ENCODE measurements at places on chromosomes 2 and 18. TPM values are rescaled to one million over a fixed set of nuclear protein-coding genes. Genes with fewer than 3 reads are reported as not detected.

GRCh38 chr2:229780856-229781773 lies 66.8 kb upstream of the DNER start:
- DNase-seq = no peak
- H3K27me3 ChIP-seq = no peaks in the 10 kb centered on the region
- peaks cover 27% of the 10 kb centered on the region for H3K4me1 ChIP-seq

DNA sequence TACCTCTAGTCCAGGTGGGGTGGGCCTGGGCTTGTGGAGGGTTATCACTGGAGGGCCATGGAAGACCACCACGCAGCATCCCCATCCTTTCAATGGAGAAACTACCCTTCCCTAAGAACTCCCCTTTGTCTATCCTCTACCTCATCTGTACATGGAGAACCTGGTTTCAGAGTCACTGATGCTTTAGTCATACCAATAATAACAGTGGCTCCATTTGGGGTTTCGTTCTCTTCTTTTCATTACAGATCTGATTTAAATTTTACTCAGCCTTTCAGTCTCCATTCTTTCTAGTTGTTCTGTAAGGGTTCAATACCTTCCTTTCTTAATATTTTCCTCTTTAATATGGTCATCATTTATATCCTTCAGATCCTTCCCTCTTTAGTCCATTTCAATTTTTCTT lies 54.6 kb upstream of the ZFP36L2 start:
- H3K36me3 ChIP-seq = peaks cover 56% of the 10 kb centered on the region
- DNase-seq = no peak
- no peak overlapping the region for H3K27ac ChIP-seq
- H3K4me3 ChIP-seq = no peak overlapping the region
- no peaks in the 10 kb centered on the region for H3K27me3 ChIP-seq

DNA sequence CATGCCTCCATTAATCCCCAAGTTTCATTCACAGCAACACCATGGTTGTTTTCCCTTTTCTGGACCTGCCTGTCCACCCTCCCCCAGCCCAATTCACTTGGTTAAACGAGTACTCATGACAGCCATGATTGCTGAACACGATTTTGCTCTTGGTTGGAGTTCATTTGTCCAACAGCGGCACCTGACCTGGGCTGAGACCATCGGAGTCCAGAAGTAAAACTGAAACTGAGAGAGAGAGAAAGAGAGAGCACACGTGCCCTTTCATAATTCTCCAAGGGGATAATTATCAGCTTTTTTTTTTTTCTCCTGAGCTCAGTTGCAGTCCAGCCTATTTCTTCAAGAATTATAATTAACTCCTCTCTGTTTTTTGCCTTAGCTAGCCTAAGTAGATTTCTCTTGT lies 13.7 kb upstream of the KIF5C start:
- no peak overlapping the region for H3K27ac ChIP-seq
- H3K4me3 ChIP-seq = no peak overlapping the region
- DNase-seq = no peak
- no peaks in the 10 kb centered on the region for H3K36me3 ChIP-seq
- no peaks in the 10 kb centered on the region for H3K4me1 ChIP-seq
- H3K27me3 ChIP-seq = peaks cover 53% of the 10 kb centered on the region

The XDH gene
- total RNA-seq = 0.78 TPM

DNA sequence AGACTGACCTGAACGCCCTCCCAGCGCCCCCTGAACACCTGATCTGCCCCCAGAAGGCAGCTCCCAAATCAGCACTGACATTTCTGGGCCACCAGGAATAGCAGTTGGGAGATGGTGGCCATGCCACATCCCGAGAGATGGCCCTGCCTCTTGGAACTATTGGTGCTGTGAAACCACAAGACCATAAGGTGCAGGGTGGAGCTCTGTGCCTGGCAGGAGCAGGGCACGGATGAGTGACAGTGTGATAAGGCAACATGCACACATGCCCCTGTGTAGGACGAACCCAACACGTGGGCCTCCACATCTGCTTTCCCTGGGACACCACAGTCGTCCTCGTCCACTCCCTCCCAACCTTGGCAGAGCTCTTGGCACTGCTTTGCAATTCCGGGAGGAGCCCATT lies 26.9 kb downstream of the ANO7 start:
- H3K27ac ChIP-seq = no peak overlapping the region
- no peak overlapping the region for H3K4me3 ChIP-seq
- peaks cover 4% of the 10 kb centered on the region for H3K27me3 ChIP-seq

- H3K4me3 ChIP-seq = no peak overlapping the region
- H3K36me3 ChIP-seq = no peaks in the 10 kb centered on the region
- no peak overlapping the region for H3K27ac ChIP-seq
- H3K4me1 ChIP-seq = peaks cover 3% of the 10 kb centered on the region
- peaks cover 15% of the 10 kb centered on the region for H3K27me3 ChIP-seq
Measured at GRCh38 chr2:192697880-192698279, 503.1 kb upstream of the TMEFF2 start.

GRCh38 chr18:47970664-47971531 lies 40.4 kb upstream of the SMAD2 start:
- H3K4me3 ChIP-seq = no peak overlapping the region
- H3K27me3 ChIP-seq = peaks cover 12% of the 10 kb centered on the region
- no peaks in the 10 kb centered on the region for H3K36me3 ChIP-seq
- DNase-seq = no peak
- H3K4me1 ChIP-seq = peaks cover 28% of the 10 kb centered on the region
- H3K27ac ChIP-seq = no peak overlapping the region

GRCh38 chr2:2840681-2841300 lies 509.7 kb upstream of the MYT1L start:
- no peaks in the 10 kb centered on the region for H3K36me3 ChIP-seq
- DNase-seq = peak; percentile 82
- no peaks in the 10 kb centered on the region for H3K27me3 ChIP-seq

- peak overlapping the region; percentile 58 for H3K4me3 ChIP-seq
- DNase-seq = no peak
- peaks cover 90% of the 10 kb centered on the region for H3K27me3 ChIP-seq
- H3K4me1 ChIP-seq = peaks cover 47% of the 10 kb centered on the region
- no peak overlapping the region for H3K27ac ChIP-seq
Measured at GRCh38 chr18:57436191-57436964, 1.2 kb downstream of the ONECUT2 start.

The DSC1 gene
- total RNA-seq = not detected

The AQP12A gene
- total RNA-seq = not detected

The ALK gene
- total RNA-seq = not detected

The PMAIP1 gene
- 24.4 TPM for total RNA-seq

DNA sequence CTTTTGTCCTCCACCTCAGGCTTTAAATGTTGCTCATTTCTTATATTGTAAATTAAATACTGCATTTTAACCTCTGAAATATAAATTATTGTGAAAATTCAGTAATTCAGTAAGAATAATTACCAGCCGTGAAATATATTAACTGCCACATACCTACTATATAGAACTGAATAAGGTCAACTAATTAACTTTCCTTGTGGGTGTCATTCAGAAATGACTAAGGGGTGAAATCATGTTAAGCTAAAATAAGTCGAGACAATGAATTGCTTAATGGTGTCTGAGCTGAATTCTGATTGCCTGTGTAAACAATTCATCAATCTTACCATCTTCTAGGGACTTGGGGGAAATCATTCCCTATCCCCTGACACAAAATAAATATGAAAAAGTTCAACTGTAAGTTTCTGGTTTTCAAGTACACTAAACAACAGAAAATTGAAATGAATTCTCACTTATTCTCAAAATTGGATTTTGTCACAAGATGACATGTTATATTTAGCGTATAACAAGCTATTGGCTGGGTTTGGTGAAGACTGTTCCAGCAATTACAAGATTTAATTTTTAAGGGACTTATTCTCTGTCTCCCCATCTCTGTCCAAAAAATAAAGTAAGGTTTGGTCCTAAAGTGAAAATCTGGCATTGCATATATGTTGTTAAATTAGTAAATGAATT lies 255.1 kb downstream of the METTL4 start:
- no peak overlapping the region for H3K27ac ChIP-seq
- no peaks in the 10 kb centered on the region for H3K4me1 ChIP-seq
- DNase-seq = no peak
- H3K4me3 ChIP-seq = no peak overlapping the region

The EFHD1 gene
- 114 TPM for total RNA-seq

The APOB gene
- 0.21 TPM for total RNA-seq

- no peaks in the 10 kb centered on the region for H3K4me1 ChIP-seq
- H3K27me3 ChIP-seq = peaks cover 4% of the 10 kb centered on the region
- no peak for DNase-seq
- H3K27ac ChIP-seq = no peak overlapping the region
Measured at GRCh38 chr2:16713011-16713423, 47.4 kb upstream of the CYRIA start.

The DLX2 gene
- total RNA-seq = 17.4 TPM

The SLC9A4 gene
- not detected for total RNA-seq

DNA sequence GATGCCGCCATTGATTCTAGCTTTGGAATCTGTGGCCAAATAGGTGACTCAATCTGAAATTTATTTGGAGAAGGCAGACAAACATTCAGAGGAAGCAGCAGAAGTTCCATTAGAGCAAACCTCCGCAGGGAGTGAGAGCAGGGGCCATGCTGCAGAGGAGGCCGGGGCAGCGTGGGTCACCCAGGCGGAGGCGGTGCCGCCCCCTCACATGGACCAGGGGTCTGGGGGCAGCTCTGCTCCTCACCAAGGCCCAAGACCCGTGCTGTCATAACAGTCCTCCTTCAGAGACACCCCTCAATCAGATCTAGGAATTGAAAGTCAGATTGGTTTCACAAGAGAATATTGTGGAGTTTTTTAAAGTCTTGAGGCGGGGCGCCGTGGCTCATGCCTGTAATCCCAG lies 92.4 kb downstream of the GBX2 start:
- H3K4me3 ChIP-seq = no peak overlapping the region
- no peak for DNase-seq

The COLEC12 gene
- total RNA-seq = 113 TPM

The TRIM43 gene
- total RNA-seq = not detected

DNA sequence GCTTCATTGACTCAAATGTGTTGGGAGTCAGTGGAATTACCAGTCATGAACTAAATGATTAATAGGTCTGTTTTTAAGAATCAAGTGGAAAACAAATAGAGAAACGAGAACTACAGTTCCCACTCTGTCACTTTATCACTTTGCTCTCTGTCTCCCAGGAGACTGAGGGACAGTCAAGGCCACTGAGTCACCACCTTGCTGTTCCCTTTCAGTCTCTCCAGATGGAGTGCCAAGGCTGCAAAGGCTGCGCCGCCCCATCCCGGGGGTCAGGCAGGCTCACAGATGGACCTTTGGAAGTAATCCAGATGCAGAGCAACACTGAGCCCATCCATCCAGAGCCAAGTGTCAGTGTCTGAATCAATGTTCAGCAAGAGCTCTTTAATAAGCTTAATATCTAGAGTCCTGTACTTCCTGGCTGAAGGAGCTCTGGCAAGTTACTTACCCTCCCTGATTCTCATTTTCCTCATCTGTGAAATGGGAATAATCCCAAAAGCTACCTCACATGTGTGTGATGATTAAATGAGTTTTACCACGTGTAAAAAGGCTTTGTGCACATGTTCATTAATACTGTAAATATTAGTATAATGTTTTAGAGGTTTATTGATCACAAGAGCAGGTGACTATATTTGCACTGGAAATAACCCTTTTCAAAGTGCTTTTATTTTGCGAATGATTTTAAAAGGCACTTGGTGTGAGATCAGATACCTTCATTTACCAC lies 43.0 kb upstream of the EFEMP1 start:
- peaks cover 2% of the 10 kb centered on the region for H3K4me1 ChIP-seq
- DNase-seq = no peak
- H3K36me3 ChIP-seq = no peaks in the 10 kb centered on the region
- H3K27ac ChIP-seq = no peak overlapping the region
- peaks cover 42% of the 10 kb centered on the region for H3K27me3 ChIP-seq

DNA sequence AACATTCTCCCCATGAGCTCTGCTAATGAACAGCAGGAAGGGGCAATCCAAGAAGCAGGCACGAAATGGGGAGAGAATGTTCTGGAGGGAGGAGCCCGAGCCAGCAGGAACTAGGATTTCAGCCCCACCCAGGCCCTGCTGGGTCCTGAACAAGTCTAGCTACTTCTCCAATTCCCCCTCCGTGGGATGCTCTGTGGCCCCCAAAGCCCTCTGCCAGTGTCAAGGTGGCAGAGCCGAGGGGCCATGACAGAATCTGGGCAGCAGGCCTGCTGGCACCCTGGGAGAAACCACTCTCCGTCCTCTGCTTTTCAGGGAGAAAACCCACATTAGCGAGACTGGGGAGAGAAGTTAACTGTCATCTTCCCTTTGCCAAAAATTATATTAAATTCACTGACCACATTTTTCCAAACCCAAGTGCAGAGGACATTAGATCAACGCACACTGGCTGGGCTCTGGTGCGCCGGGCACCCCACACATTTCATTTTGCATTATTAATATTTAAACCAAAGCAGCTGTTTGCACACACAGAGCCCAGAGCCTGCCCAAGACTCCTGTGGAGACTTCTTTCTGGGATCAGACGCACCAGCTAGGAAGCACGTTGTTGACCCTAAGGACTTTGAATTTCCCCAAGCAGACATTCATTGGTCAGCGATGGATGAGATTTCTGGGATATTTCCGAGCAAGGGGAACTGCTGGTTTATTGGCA lies 80.2 kb upstream of the PKDCC start:
- peak overlapping the region; percentile 95 for H3K27ac ChIP-seq
- no peak for DNase-seq
- no peak overlapping the region for H3K4me3 ChIP-seq
- peaks cover 57% of the 10 kb centered on the region for H3K4me1 ChIP-seq

The NR4A2 gene
- 1.8 TPM for total RNA-seq
